ENCODE measurements at places on chromosomes 5 and 9.

GRCh38 chr9:87812375-87813118 is 70.1 kb upstream of the SPATA31E1 start:
- H3K36me3 ChIP-seq = no peaks in the 10 kb centered on the region
- no peak overlapping the region for H3K27ac ChIP-seq
- no peaks in the 10 kb centered on the region for H3K27me3 ChIP-seq
- DNase-seq = peak; percentile 49
- H3K4me3 ChIP-seq = no peak overlapping the region
- H3K4me1 ChIP-seq = peaks cover 5% of the 10 kb centered on the region

DNA sequence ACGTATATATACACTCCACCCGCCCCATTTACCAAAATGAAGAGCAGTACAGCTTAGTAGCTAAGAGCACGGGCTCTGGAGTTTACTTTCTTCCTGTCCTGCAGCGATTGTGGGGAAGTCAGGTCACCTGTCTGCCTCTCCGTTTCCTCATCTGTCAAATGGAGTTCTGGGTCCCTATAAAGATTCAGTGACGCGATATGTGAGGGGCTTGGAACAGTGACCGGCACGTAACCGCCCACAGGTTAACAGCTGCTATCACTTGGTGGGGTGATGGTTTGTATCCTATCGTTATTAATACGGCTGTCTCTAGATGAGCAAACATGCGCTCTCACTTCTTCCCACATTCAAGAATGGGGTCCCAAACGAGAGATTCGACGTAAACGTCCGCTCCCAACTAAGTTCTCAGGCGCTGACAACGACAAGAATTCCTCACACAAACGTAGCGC is 426 bp downstream of the FAM114A2 start:
- H3K27ac ChIP-seq = peak overlapping the region; percentile 61
- H3K4me3 ChIP-seq = peak overlapping the region; percentile 99
- H3K27me3 ChIP-seq = no peaks in the 10 kb centered on the region
- peaks cover 14% of the 10 kb centered on the region for H3K4me1 ChIP-seq

- H3K27me3 ChIP-seq = no peaks in the 10 kb centered on the region
- H3K36me3 ChIP-seq = no peaks in the 10 kb centered on the region
- H3K27ac ChIP-seq = no peak overlapping the region
- DNase-seq = no peak
- H3K4me1 ChIP-seq = no peaks in the 10 kb centered on the region
Observed at GRCh38 chr5:17436350-17436749, 61.7 kb upstream of the TAF11L2 start.

- H3K27me3 ChIP-seq = no peaks in the 10 kb centered on the region
- DNase-seq = no peak
- H3K36me3 ChIP-seq = no peaks in the 10 kb centered on the region
- no peak overlapping the region for H3K4me3 ChIP-seq
- no peak overlapping the region for H3K27ac ChIP-seq
- peaks cover 6% of the 10 kb centered on the region for H3K4me1 ChIP-seq
Observed at GRCh38 chr5:124303366-124303765, 443.1 kb downstream of the ZNF608 start.

DNA sequence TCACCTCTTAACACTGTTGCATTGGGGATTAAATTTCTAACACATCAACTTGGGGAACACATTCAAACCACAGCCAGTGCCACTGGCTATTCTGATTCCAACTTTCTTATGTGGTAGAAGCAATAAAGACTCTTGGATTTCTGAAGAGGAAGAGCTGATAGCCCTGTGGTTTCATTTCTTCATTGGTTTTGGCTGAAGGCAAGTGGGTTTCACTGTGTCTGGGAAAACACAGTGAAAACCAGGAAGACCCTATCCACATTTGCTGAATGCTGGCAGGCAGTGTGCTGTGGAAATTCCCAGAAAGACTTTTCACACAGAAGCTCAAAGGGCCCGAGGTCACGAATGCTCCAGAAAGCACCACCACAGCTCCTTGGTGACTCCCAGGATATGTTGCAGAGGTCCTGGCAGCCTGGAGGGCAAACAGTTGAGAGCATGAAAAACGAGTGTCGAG is 67.1 kb downstream of the DAPK1 start:
- H3K27me3 ChIP-seq = no peaks in the 10 kb centered on the region
- no peaks in the 10 kb centered on the region for H3K36me3 ChIP-seq
- DNase-seq = no peak
- no peak overlapping the region for H3K27ac ChIP-seq

- no peaks in the 10 kb centered on the region for H3K36me3 ChIP-seq
- peaks cover 7% of the 10 kb centered on the region for H3K4me1 ChIP-seq
- H3K27ac ChIP-seq = no peak overlapping the region
Observed at GRCh38 chr9:16687678-16688369, 182.6 kb downstream of the BNC2 start.

DNA sequence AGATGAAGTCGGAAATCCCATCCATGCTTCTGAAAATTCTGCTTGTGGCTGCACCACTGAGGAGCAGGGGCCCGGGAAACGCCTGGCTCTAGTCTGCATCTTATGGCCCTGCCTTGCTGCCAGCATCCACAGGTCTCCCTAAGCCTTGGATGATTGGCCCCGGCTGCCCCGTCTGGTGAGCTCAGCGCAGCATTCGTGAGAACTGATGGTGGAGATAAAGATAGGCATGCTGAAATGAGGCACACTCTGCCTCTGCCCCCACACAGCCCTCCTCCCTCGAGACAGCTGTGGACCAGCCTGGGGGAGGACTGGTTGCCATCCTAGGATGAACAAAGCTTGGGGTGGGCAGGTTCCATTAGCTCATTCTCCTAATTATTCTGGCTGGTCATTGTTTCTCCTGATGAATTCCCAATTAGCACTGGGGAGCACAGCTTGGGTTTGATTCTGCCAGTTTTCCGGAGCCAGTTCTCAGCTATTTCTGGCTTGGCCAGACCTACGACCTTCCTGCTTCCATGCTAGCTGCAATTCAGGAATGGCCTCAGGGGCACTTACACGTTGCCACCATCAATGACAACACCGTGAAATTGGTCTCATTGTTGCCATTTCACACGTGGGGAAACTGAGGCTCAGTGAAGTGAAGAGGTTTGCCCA is 62.8 kb upstream of the CPEB4 start:
- no peak for DNase-seq
- no peak overlapping the region for H3K4me3 ChIP-seq
- peaks cover 42% of the 10 kb centered on the region for H3K4me1 ChIP-seq
- no peaks in the 10 kb centered on the region for H3K27me3 ChIP-seq

GRCh38 chr5:174323878-174324281 is 278.4 kb downstream of the NSG2 start:
- peaks cover 19% of the 10 kb centered on the region for H3K27me3 ChIP-seq
- peaks cover 19% of the 10 kb centered on the region for H3K4me1 ChIP-seq
- DNase-seq = peak; percentile 78

GRCh38 chr9:116951588-116952435 is 264.7 kb downstream of the TRIM32 start:
- H3K36me3 ChIP-seq = no peaks in the 10 kb centered on the region
- H3K4me1 ChIP-seq = peaks cover 6% of the 10 kb centered on the region

GRCh38 chr9:135225619-135226228 is 138.3 kb downstream of the OLFM1 start:
- no peak overlapping the region for H3K27ac ChIP-seq
- DNase-seq = no peak
- H3K36me3 ChIP-seq = no peaks in the 10 kb centered on the region
- H3K27me3 ChIP-seq = no peaks in the 10 kb centered on the region

DNA sequence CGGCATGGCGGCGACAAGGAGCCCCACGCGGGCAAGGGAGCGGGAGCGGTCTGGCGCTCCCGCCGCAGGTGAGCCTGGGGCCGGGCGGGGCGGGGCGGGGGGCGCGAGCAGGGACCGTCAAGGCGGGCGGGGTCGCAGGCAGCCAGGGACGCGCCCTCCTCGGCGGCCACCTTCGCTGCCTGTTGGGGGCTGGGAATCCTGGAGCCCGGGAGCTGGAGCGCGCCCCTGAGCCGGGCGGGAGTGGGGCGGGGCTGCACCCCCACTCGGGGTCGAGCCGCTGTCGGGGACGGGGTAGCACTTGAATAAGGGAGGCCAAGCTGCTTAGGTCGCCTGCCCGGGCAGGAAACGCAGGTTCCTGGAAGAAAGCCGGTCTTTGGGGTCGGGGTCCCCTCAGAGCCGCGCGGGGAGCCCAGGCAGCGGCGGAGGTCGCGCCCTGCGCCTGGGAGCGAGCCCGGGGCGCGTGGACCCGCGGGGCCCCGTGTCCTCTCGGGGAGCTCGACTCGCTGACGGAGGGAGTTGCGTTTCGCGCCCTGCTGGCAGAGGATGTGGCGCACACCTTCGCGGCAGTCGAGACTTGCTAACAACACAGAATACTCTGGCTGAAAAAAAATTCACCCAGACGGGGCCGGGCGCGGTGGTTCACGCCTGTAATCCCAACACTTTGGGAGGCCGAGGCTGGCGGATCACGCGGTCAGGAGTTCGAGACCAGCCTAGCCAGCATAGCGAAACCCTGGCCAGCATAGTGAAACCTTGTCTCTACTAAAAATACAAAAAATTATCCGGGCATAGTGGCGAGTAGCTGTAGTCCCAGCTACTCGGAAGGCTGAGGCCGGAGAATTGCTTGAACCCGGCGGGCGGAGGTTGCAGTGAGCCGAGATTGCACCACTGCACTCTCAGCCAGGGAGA is 552 bp downstream of the OTULINL start:
- peak; percentile 75 for DNase-seq
- H3K4me3 ChIP-seq = peak overlapping the region; percentile 81
- peaks cover 43% of the 10 kb centered on the region for H3K4me1 ChIP-seq

- DNase-seq = no peak
- no peak overlapping the region for H3K4me3 ChIP-seq
- H3K36me3 ChIP-seq = no peaks in the 10 kb centered on the region
- peaks cover 18% of the 10 kb centered on the region for H3K27me3 ChIP-seq
- H3K27ac ChIP-seq = no peak overlapping the region
Observed at GRCh38 chr9:917730-918129, 58.7 kb upstream of the DMRT3 start.

DNA sequence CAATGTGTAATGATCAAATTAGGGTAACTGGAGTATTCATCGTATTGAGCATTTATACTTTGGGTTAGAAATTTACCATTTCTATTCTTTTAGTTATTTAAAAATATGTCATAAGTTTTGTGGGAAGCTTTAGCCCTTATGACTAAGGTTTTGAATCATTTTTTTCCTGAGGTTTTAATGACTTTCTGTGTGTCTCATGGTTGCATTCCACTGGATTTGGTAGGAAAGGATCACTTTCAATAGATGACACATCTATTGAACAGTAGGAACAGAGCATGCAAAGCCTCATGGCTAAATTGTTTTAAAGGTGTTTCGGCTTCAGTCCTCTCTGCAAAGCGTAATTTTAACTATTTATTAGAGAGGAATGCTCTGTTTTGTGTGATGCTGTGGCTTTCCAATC is 512.4 kb upstream of the CHD1 start:
- H3K4me3 ChIP-seq = no peak overlapping the region
- no peaks in the 10 kb centered on the region for H3K36me3 ChIP-seq
- no peaks in the 10 kb centered on the region for H3K27me3 ChIP-seq
- no peak overlapping the region for H3K27ac ChIP-seq
- H3K4me1 ChIP-seq = no peaks in the 10 kb centered on the region
- DNase-seq = peak; percentile 39

DNA sequence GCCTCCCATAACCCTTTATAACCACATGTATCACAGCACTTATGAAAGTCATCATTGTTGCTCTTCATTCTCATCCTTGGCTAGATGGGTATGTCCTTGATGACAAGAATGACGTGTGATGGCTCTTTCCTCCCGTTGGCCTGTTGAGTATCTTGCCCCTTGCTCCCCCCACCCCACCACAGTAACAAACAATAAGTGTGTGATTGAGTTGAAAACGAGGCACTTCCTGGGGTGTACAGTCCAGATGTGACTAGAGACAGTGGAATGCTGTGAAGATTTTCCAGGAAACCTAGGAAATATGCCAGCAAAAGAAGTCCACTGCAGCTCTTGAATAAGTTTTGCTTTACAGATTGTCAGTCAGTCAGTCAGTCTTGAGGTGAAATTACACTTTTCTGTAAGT is 262.5 kb downstream of the ELAVL2 start:
- no peak overlapping the region for H3K27ac ChIP-seq
- DNase-seq = peak; percentile 35
- H3K36me3 ChIP-seq = no peaks in the 10 kb centered on the region

DNA sequence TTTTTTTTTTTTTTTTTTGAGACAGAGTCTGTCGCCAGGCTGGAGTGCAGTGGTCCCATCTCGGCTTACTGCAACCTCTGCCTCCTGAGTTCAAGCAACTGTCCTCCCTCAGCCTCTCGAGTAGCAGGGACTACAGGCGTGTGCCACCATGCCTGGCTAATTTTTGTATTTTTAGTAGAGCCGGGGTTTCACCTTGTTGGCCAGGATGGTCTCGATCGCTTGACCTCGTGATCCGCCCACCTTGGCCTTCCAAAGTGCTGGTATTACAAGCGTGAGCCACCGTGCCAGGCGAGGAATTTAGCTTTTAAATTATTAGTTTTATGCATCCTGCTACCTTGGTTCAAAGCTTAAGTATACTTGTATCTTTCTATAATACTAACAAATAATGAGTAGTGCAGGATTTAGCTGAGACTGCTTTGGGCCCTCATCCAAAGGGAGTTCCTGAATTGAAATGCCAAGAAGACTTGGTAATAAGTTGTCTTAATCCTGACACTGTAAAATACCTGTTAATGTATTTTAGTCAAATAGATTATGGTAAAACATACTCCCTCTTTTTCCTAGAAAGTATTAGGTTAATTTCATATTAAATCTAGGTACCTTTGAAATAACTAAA is 5.0 kb downstream of the CDC42SE2 start:
- H3K4me1 ChIP-seq = peaks cover 21% of the 10 kb centered on the region
- H3K4me3 ChIP-seq = no peak overlapping the region
- no peaks in the 10 kb centered on the region for H3K27me3 ChIP-seq

GRCh38 chr5:119801570-119801969 is 172.2 kb downstream of the FAM170A start:
- H3K27ac ChIP-seq = no peak overlapping the region
- no peaks in the 10 kb centered on the region for H3K27me3 ChIP-seq
- no peaks in the 10 kb centered on the region for H3K4me1 ChIP-seq
- DNase-seq = no peak

DNA sequence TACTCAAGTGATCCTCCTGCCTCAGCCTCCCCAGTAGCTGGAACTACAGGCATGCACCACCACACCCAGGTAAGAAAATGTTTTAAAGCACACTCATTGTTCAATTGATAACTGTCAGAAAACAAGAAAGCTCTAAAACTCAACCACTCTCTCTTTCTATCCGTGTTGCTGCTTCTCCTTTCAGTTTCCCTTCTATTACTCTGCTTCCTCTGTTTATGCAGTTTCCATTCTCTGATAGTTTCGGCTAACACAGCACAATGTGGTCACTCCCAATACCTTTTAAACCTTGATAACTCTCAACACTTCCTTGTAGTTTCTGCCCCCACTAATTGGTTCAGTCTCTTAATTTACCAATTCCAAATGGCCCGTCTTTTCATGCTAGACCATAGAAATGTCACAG is 59.2 kb upstream of the NR4A3 start:
- H3K4me1 ChIP-seq = no peaks in the 10 kb centered on the region
- DNase-seq = no peak
- peaks cover 20% of the 10 kb centered on the region for H3K27me3 ChIP-seq
- H3K36me3 ChIP-seq = no peaks in the 10 kb centered on the region

- H3K27me3 ChIP-seq = no peaks in the 10 kb centered on the region
- no peak for DNase-seq
Observed at GRCh38 chr9:83208065-83208850, 145.3 kb upstream of the RASEF start.

GRCh38 chr9:75108571-75108970 is 20.3 kb downstream of the OSTF1 start:
- H3K27me3 ChIP-seq = no peaks in the 10 kb centered on the region
- H3K36me3 ChIP-seq = no peaks in the 10 kb centered on the region
- DNase-seq = peak; percentile 44
- no peak overlapping the region for H3K4me3 ChIP-seq
- H3K27ac ChIP-seq = no peak overlapping the region
- H3K4me1 ChIP-seq = peaks cover 10% of the 10 kb centered on the region

GRCh38 chr9:129206905-129207304 is 28.8 kb upstream of the IER5L start:
- H3K27ac ChIP-seq = no peak overlapping the region
- no peaks in the 10 kb centered on the region for H3K36me3 ChIP-seq
- H3K4me3 ChIP-seq = no peak overlapping the region
- H3K4me1 ChIP-seq = no peaks in the 10 kb centered on the region
- DNase-seq = no peak

Data from PC-3 (cell line).